Ecto neural progenitor cell (in vitro differentiated cells): ENCODE measurements at places on chromosomes 5 and 9.

GRCh38 chr5:122545986-122546385 is 228.9 kb upstream of the SNX2 start:
- DNase-seq, result no peak

- no peak for DNase-seq
Observed at GRCh38 chr9:133953621-133953975, 38.5 kb downstream of the VAV2 start.

- no peak for DNase-seq
Observed at GRCh38 chr5:22596404-22596970, 256.7 kb downstream of the CDH12 start.

DNA sequence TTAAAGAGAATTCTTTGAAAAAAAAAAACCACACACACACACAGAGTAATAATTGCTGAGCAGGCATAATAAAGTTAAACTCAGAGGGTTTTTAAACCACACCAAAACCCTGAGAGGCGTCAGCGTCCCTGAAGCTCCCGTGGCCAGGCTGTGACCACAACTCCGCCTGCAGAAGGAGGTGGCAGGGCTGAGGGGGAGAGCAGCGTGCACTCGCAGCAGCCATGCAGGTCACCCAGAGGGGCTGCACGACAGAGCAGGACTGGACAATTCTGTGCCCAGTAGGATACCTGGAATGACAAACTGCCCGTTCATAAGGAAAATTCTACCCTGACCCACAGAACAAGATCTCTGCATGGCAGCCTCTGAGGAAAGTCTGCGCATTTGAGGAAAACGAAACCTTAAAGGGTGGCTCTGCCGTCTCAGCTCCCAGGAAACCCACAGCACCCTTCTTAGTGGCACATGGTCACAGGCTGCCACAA is 44.0 kb downstream of the ROR2 start:
- no peak for DNase-seq

DNA sequence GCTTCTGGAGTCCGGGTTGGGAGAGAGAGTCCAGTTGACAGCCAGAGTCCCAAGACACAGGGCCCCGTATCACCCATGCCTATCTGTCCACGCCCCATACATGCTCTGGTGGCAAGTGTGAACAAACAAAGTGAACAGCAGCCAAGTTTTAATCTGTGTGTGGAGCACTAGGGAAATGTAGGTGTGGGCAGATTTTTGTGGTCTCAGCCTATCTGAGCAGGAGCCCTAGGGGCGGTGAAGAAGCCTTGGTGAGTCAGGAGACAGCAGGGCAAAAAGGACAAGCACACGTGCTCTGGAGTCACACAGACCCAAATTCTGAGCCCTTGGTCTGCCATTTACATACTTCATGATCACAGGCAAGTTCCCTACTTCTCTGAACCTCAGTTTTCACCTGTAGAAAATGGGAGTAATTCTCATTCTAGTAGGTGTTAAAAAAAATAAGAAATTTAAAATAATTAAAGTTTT is 23.2 kb downstream of the EGR1 start:
- DNase-seq, result no peak

DNA sequence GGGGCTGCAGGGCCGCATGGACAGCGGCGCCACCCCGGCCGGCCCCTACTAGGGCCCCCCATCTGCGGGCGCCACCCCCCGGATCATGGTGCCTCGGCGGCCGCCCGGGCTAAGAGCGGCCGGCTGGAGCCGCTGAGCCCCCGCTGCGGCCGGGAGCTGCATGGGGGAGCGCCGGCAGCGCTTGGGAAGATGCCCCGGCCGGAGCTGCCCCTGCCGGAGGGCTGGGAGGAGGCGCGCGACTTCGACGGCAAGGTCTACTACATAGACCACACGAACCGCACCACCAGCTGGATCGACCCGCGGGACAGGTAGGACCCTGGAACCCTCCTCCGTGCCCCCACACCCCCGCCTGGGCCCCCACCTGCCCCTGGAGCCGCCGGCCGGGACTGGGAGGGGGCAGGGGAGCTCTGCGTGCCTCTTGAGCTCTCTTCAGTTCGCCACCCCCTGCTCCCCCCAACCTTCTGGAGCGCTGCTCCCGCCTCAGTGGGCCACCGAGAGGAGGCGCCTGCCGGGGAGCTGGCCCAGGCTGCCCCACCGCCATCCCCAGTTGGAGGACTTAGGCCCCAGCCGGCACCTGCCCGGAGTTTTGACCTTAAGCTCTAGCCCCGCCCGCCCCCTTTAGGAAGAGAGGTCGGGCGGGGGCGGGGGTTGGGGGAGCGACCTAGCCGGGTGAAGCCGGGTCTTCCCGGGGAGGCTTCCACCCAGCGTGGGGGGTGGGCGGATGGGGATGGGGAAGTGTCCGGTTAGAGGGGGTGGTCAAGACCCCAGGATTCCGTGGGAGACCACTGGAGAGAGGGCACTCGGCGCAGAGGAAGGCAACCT is 730 bp downstream of the WWC1 start:
- peak; percentile 74 for DNase-seq

DNA sequence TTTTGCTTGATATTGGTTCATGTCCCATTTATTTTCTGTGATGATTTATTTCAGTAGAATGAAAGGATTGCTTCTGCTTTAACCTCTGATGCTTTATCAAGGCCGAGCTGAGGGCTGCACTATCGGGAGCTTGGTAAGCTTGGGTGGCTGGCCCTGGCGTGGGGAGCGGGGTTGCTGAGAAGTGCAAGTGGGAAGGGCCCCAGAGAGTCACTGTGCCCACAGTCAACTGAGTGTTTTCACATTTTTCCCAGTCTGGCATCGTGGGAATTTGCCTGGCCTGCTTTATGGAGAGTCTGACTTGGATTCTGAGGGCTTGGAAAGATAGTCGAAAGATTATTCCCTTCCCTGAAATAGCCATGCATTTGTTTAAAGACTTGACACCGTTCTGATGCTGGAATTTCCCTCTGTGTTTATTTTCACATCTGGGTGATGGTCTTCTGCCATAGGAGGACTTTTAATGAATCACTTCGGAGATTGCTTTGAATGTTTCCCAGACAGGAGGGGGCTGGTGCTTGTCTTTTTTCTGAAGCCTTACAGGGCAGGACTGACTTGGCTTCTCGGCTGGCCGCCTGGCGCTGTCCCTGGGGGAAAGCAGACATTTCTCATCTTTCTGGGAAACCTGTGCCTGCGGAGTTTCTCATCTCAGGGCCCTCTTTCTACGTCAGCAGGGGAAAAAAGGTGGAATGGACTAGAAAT is 139.0 kb downstream of the BOD1 start:
- DNase-seq, result no peak

DNA sequence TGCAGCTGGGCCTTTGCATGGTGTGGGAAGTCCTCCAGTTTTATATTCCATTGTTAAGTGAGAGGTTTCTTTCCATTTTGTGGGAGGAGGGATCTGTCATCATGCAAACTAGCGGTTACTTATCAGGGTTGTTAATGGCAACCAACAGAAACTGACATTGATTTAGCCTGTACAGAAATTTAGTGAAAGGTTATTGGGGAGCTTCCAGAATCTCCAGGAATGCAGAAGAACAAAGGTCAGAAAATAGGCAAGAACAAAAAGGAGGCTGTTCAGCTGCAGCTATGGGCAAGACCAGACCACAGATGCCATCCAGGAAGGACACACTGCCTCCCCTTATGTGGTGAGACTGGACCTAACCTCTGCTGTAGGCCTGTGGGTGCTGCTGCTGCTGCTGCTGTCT is 395.8 kb downstream of the KDM4C start:
- no peak for DNase-seq

- DNase-seq, result no peak
Observed at GRCh38 chr5:130627145-130627544, 537.9 kb downstream of the HINT1 start.

DNA sequence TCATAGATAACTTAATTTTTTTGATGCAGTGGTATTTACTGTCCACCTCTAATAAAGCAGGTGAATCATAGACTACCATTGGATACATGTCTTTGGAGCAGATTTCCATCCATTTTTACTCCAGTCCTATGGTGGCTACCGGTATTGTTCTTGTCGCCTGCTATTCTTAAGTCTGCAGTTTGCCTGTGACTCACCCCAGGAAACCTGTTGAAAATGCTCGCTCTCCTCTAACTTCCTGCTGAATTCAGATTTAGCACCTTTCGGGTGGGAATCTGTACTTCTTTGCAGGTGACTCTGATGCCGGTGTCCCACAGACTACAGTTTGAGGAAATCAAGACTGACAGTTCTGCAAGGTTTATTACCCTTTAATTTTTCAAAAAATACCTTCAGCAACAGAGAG is 58.8 kb upstream of the DHFR start:
- no peak for DNase-seq

- no peak for DNase-seq
Observed at GRCh38 chr5:123950701-123951581, 439.0 kb downstream of the CSNK1G3 start.

DNA sequence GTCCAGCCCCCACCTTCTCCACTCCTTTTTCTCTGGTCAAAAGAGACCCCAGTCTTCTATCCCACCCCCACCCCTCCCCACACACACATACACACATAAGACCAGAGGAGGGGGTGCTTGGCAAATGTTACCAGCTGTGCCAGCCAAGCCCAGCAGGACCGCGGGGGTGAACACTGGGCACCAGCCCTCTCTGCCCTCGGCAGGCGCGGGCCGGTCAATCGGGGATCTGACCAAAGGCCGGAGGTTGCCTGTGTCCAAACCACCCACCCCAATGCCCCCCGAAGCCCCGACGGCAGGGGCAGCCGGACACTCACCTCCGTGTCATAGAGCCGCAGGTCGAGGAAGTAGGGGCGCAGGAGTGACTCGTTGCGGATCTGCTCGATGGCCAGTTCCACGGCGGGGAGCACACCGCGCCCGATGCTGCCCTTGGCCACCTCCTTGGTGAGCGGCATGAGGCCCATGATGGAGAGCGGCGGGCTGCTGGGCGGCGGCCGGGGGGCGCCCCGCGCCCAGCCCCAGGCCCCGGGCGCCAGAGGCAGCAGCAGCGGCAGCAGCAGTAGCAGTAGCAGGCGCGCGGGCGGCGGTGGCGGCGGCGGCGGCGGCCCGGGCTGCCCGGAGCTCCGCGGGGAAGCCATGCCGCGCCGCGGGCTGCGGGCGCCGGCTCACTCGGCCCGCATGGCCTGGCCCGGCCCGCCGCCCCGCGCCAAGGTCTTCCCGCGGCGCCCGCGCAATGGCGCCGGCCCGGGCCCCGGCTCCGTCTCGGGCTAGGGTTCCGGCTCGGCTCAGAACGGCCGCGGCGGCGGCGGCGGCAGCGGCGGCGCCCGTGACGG is 417 bp downstream of the GABBR2 start:
- peak; percentile 57 for DNase-seq
